ENCODE measurements at places on chromosomes 6 and 20.

GRCh38 chr20:21096321-21097043, 9.7 kb downstream of the LINC00237 start:
- no peak for DNase-seq

GRCh38 chr6:41085182-41085581, 12.4 kb downstream of the NFYA start:
- no peak for DNase-seq

DNA sequence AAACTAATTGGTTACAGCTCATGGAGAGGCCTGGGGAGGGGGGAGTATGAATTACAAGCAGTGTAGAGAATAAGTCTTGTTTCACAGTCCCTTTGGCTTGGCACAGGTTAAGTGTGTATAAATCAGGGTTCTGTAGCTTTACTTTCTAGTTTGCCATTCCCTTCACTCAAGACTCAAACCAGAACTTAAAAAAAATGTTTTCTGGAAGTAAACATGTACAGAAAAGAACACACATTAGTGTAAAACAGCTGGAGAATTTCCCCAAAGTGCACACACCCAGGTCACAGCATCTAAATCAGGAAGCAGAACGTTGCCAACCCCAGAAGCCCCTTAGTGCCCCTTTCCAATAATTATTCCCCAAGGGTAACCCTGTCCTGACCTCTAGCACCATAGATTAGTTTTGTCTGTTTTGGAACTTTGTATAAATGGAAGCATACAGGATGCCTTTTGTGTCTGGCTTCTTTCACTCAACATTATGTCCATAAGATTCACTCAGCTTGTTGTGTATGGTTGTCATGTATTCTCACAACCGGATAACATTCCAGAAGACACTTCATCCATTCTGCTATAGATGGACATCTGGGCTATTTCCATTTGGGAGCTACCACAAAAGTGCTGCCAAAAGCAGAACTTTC, 33.7 kb upstream of the SCUBE3 start:
- no peak for DNase-seq

DNA sequence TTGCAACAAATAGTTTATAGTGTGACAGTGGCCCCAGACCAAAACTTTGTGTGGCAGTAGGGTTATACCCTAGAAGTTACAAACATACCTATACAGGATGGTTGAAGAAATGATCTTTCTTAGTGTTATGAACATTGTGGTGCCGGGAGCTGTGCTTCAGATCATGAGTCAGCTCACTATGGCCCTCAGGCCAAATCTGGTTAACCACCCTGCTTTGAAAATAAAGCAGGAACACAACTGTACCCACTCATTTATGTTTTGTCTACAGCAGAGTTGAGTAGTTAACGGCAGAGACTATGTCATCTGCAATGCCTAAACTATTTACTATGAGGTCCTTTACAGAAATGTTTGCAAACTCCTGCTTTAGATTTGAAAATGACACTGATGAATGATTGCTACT, 24.3 kb downstream of the AKAP7 start:
- no peak for DNase-seq

GRCh38 chr6:139886396-139886795, 511.9 kb upstream of the CITED2 start:
- DNase-seq = no peak

DNA sequence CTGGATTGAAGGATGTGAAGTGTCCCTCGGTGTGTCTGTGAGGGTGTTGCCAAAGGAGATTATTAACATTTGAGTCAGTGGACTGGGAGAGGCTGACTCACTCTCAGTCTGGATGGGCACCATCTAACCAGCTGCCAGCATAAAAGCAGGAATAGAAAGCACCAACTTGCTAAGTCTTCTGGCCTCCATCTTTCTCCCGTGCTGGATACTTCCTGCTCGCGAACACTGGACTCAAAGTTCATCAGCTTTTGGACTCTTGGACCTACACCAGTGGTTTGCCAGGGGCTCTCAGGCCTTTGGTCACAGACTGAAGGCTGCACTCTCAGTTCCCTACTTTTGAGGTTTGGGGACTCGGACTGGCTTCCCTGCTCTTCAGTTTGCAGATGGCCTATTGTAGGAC, 220.3 kb upstream of the LRFN2 start:
- no peak for DNase-seq

- no peak for DNase-seq
Observed at GRCh38 chr6:20479060-20479459, 55.2 kb upstream of the CDKAL1 start.
